Left renal cortex interstitium (tissue), 4 donors: ENCODE measurements at places on chromosomes 16 and 17.

- no peak for DNase-seq
Observed at GRCh38 chr16:78460428-78460827, 361.0 kb downstream of the WWOX start.

DNA sequence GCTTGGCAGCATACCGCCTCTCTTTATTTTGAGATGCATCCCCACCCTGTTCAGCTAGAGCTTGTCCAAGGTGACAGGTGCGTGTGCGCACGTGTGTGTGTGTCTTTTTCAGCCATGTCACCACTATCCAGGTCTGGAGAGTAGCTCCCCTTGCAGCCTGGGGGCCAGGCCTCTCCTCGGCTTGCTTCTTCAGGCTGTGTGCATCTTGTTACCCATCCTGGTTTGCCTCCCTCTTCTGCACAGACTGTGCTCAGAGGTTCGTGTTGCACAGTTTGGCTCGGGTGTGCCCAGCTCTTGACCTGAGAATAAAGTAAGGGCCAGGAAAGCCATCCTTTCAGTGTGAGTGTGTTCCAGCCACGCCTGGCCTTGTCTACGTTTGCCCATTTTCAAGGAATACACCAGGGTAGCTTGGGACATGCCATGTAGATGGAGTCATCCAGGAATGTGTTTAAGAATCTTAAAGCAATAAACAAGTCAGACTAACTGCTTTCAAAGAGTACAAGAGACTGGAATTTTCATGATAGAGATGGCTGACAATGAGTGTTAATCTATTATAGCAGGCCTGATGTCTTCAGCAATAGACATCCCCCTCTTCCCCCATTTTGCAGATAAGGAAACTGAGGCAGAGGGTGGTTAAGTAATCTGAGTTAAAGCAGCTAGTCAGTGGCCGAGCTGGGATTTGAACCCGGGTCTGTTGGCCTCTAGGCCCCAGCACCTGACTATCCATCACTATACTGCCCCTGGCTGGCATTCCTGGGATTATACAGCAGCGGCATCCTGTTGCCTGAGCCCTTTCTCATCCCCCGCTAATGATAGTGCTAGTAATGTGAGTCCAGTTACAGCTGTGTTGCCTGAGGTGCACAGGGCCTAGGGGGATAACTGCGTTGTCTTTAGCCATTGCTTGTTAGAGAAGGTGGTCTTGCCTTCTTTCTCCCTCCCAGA is 77.9 kb downstream of the KSR1 start:
- no peak for DNase-seq

- no peak for DNase-seq
Observed at GRCh38 chr16:75244225-75244809, 7.1 kb downstream of the BCAR1 start.

DNA sequence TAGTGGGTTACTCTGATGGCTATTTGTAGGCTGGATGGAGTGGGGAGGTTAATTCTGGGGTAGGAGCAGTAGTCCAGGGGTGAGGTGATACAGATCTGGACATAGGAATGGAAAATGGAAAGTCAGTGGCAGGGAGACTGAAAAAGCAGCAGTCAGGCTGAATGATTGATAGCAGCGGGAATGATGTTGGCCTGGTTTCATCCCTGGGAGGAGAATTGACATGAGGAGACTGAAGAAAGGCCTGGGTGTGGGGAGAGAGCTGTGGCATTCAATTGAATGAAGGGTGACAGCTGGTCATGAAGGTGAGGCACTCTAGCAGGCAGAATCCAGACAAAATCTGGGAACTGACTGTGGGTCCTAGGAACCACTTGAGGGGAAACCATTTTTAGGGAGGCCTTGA is 34.7 kb upstream of the CLEC18A start:
- no peak for DNase-seq

DNA sequence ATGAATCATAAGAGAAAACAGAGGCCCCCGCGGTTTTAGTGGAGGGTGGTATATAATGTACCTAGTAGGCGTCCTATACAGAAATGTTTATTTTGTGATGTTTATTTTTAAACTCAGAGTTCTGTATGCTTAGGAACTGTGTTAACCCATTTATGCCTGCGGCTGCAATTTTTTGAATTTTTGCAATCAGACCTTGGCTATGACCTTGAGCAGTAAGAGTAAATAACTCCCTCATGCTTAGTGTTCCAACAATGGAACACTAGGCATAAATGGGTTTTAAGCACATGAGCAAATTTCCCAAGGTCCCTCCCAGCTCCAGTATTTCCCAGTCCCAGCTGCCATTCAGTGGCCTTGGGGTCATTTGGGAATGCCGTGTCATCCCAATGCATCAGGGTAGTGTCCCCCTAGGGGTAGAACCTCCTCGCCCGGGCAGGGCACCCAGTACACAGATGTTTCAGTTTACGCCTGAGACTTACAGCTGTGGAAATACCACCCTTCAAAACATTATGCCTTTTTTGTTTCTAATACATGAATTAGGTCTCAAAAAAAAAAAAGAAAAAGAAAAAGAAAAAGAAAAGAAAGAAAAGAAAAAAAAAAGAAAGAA is 605.8 kb upstream of the CDH11 start:
- no peak for DNase-seq

DNA sequence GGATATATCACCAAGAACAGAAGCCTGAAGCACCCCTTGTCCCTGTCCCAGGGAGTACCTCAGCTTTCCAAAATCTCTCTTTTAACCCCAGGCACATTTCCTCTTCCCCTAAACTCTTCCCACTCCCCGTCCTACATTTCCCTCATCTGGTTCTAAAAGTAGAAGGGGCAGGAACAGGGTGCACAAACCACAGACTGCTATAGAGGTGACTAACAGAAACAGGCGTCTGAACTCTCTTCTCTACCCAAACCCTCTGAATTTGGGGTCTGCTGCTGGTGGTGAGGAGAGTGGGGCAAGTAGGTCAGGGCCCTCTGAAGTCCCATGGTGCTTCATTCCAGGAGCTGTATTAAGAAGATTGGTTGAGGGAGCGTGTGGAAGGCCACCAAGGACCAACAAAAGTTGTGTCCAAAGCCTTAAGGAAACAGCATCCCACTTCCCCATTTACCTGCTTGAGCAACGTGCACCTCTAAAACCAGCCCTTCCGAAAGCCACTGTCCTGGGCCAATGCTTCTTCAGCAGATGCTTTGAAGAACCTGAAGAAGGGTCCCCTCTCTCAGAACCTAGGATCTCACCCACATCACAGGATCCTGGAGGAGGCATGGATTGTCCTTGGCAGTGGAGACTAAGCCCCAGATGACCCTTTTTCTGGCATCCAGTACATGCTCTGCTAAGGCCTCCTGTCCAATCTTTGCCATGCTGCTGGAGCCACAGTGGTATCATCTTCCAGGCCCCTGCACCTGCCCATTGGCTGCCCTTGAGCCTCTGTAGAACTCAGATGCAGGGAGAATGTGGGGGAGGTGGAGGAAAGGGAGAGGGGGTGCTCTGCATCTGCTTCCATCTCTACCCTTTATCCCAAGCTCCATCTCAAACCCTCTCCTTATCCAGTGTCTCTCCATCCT is 5.7 kb upstream of the NR1D1 start:
- no peak for DNase-seq

DNA sequence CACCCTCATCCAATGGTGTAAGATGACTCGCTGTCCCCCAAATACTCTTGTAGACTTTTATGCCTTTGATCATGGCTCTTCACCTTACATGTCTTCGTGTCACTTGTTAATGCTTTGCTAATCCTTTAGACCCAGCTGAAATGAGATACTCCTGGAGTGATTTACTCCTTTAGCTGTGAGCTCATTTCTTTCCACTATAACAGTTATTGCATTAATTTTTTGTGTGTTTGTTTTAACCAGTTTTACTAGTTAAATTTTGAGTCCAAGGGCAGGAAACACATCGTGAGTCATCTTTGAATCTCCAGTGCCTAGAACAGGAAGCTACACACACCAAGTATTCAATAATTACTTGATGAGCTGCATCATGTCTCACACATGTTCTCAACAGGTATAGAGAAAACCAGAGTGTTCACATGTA is 6.5 kb upstream of the CTCF start:
- no peak for DNase-seq

DNA sequence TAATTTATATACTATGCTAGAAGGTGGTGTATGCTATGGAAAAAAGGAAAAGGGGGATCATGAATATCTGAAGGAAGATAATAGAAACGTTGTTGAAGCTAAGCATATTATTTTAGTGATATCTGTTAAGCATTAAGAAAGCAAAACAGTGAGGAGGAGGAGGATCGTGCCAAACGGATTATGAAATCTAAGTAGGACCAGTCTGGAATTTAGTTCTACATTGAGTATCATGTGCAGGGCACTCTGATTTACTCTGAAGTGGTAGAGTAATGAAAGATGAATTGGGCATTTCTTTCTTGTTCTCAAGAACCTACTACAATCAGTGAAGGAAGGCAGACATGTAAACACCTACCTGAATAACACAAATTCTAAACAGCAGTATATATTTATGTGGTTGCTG is 195.3 kb downstream of the CYB561 start:
- DNase-seq: no peak

DNA sequence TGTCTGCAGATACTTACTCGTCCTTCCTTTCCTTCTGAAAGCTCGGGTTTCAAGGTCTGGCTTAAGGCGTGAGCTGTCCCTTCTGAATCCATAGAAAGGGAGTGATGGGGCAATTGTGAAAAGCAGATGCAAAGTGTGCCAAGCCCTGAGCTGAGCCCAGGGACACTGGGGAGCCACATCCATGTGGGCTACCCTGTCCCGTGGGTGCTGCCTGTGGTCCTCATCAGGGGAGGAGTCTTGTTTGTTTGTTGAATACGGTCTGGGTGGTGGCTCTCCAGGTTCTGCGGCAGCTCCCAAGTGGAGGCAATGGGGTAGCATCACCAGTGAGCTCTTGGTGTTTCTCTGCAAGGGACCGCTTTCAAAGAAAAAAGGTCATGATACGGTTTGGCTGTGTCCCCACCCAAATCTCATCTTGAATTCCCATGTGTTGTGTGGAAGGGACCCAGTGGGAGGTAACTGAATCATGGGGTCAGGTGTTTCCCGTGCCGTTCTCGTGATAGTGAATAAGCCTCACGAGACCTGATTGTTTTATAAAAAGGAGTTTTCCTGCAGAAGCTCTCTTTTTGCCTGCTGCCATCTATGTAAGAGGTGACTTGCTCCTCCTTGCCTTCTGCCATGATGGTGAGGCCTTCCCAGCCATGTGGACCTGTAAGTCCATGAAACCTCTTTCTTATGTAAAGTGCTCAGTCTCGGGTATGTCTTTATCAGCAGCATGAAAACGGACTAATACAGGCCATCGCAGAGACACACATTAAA is 1.0 kb upstream of the ALG1 start:
- no peak for DNase-seq

DNA sequence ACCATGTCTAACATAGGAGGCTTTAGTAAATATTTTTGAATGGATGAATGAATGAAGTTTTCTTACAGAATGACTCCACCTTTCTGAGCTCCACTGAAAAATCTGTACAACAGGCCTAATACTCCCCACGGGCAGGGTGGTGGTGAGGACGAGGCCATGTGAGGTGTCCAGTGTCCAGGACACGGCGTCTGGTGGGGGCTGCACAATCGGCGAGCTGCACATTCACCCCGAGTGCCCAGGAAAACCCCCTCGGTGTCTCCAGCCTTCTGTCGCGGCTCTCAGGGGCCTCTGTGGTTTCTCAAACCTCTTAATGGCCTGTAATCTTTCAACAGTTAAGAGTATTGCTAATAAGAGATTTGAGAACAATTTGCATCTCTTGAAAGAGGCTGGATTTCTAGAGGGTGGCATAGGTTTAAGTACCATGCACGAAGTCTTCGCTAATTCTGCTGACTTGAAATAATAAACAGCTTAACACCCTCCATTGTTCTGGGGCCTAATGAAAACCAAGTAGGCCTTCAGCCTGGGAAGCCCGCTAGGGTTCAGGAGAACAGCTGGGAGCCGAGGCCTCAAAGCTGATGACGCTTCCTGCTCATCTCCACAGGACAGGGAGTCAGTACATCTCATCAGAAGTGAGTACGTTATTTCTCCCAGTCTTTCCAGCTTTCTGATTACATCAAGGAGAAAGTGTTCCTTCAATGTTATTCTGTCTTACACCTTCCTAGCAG is 304.6 kb upstream of the FOXF1 start:
- no peak for DNase-seq

DNA sequence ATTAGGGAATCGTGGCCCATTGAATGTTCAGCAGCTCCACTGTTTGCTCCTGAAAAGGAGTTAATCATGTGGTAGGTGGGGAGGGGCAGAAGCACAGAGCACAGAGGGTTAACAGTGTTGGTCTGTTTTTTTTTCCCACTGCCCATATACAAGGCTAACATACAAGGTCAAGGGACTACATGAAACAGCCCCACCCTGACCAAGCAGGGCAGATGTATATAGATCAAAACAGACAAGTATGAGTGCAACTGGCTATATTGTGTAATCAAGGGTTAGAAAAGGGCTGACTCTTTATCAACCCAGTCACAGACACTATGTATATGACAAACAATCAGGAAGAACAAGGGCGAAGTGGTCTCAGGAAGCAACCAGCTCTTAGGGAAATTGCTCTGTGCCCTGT is 186.6 kb upstream of the CDH11 start:
- DNase-seq: no peak

- no peak for DNase-seq
Observed at GRCh38 chr16:12026741-12027490, 50.4 kb downstream of the SNX29 start.

GRCh38 chr16:8915722-8916301 is 33.7 kb downstream of the LITAFD start:
- DNase-seq: no peak

GRCh38 chr17:38590988-38591758 is 14.6 kb downstream of the SRCIN1 start:
- DNase-seq: no peak

- DNase-seq: no peak
Observed at GRCh38 chr17:4641297-4642195, at the start of gene ALOX15. Gene ALOX15, minus strand, starts transcription at chr17:4641678. Its CDS starts 27 bp downstream, at chr17:4641651.

- no peak for DNase-seq
Observed at GRCh38 chr17:75983501-75984181, 4.6 kb downstream of the TEN1 start.

DNA sequence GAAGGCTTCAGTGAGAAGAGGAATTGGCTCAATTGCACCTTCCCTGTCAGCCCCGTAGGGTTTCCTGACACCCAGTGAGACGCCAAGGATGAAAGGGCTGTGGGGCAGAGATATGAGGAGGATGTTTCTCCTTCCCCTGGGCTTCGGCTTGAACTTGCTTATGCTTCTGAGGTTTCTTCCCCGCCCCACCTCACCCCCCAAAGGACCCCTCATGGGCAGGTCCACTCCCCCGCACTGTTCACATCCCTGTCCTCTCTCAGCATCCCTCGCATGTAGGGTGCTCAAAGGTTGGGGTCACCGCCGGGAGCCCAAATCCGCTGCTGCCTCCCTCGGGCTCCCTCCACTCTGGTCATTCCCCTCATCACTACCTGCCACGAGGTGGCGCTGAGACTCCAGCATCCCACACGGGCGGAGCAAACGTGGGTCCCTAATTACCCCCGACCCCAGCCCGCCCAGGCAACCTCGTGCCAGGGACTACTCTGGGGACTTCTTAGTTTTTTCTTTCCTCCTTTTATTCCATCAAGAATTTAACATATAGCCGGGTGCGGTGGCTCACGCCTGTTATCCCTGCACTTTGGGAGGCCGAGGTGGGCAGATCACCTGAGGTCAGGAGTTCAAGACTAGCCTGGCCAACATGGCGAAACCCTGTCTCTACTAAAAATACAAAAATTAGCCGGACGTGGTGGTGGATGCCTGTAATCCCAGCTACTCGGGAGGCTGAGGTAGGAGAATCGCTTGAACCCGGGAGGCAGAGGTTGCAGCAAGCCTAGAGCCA is 3.3 kb upstream of the TRARG1 start:
- DNase-seq: no peak
